ENCODE measurements at places on chromosomes 16 and 17.

DNA sequence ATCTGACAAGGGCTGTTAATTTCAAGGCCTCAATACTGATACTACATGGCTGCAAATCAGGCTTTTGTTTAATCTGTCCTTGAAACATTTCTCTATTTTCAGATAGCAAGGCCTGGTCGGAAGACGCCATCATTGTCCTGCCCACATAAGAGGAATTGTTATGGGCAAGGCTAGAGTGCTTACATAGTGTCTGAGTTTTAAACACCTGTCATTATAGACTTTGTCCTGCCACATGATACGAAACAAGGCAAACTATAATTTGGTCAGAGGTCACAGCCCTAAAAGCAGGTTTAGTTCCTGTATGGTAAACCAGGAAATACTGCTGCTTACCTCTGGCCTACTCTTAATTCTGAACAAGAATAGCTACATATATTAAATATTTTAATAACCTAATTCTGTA is 104.4 kb downstream of the SSH2 start:
- no peak for DNase-seq
- H3K4me1 ChIP-seq, result peaks cover 2% of the 10 kb centered on the region
- H3K36me3 ChIP-seq, result no peaks in the 10 kb centered on the region
- H3K4me3 ChIP-seq, result no peak overlapping the region
- H3K27ac ChIP-seq, result no peak overlapping the region

- no peaks in the 10 kb centered on the region for H3K4me1 ChIP-seq
- H3K27me3 ChIP-seq, result no peaks in the 10 kb centered on the region
- no peak for DNase-seq
- H3K27ac ChIP-seq, result no peak overlapping the region
- H3K4me3 ChIP-seq, result no peak overlapping the region
- no peaks in the 10 kb centered on the region for H3K36me3 ChIP-seq
Measured at GRCh38 chr16:64791756-64792155, 330.1 kb downstream of the CDH11 start.

DNA sequence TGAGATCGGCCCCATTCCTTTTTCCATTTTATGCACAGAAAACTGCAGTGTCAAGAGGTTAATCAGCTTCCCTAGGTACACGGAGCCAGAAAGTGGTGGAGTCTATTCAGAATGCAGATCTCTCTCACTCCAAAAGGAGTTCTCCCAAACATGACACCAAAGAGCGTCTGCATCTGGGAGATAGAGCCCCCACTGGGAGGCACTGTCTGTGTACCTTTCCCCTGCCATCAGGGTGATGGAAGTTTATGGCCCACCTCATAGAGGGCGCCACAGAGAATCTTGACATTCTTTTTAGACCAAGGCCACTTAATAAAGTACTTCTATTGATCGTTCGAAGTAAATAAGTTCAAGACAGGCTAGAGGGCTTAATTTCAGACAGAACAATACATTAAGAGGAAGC is 493.7 kb upstream of the ERCC4 start:
- DNase-seq, result no peak
- no peaks in the 10 kb centered on the region for H3K36me3 ChIP-seq
- H3K4me1 ChIP-seq, result no peaks in the 10 kb centered on the region
- H3K27ac ChIP-seq, result no peak overlapping the region

- H3K4me3 ChIP-seq, result no peak overlapping the region
- H3K27ac ChIP-seq, result no peak overlapping the region
- no peaks in the 10 kb centered on the region for H3K4me1 ChIP-seq
- H3K36me3 ChIP-seq, result no peaks in the 10 kb centered on the region
Measured at GRCh38 chr17:45759761-45760160, 24.4 kb upstream of the CRHR1 start.

- H3K4me3 ChIP-seq, result peak overlapping the region; percentile 85
- no peak for DNase-seq
- peaks cover 35% of the 10 kb centered on the region for H3K36me3 ChIP-seq
- peaks cover 50% of the 10 kb centered on the region for H3K4me1 ChIP-seq
- H3K27me3 ChIP-seq, result no peaks in the 10 kb centered on the region
Measured at GRCh38 chr17:67246403-67246652, 1.3 kb upstream of the HELZ start.

GRCh38 chr16:49530427-49530970 is 156.9 kb downstream of the C16orf78 start:
- no peaks in the 10 kb centered on the region for H3K36me3 ChIP-seq
- peaks cover 3% of the 10 kb centered on the region for H3K4me1 ChIP-seq
- no peak overlapping the region for H3K4me3 ChIP-seq
- no peak for DNase-seq
- no peak overlapping the region for H3K27ac ChIP-seq

DNA sequence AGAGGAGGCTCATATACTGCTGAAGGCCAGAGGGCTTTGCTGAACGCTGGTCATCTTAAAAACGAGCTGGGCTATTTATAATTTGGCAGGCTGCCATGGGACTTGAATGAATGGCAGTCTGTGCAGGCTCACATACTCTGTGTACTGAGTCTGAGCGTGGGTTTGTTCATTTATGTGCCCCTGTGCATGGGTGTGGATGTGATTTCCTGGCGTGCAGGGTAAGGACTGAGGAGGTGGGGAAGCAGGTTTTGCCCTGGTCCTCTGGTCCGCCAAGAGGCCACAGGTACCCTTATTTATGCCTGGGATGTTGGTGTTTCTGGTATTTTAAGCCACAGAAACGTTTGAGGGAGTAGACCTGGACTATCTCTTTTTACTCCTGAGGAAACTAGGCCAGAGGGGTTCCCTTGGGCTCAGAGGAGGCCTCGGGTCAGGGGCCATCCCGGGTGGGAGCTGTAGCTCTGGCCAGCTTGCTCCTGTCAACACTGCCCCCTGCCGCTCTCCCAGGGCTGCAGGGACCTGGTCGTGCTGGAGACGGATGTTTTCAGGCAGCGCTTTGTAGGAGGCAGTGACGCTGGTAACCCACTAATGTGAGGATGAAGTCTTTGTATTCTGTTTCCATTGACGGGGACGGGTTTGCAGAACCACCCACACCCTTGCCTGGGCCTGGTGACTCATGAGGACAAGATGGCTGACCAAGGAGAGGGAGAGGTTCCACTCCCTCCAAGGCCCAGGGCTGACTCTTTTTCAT is 184.4 kb downstream of the MSI2 start:
- peaks cover 57% of the 10 kb centered on the region for H3K4me1 ChIP-seq
- H3K27ac ChIP-seq, result peak overlapping the region; percentile 85
- peaks cover 8% of the 10 kb centered on the region for H3K36me3 ChIP-seq
- no peaks in the 10 kb centered on the region for H3K27me3 ChIP-seq

DNA sequence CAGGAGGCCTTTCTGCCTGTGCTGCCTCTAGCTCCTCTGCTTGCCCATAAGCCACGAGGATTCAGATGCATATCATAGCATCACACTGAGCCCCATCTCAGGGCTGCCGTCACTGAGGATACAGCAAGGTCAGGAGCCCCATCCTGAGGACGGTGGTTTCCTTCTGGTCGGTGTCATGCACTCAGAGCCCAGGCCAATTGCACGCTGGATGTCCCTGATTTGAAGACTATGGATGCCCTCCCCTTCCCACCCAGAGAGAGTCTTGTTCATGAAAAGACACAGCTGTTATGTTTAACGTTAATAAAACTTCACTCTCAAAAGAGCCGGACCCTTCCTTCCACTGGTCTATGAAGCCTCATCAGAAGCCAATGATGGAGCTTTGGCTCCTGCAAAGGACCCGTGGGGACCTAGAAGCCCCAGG is 19.9 kb downstream of the COTL1 start:
- peak overlapping the region; percentile 96 for H3K27ac ChIP-seq
- no peaks in the 10 kb centered on the region for H3K27me3 ChIP-seq
- H3K4me3 ChIP-seq, result peak overlapping the region; percentile 70
- H3K4me1 ChIP-seq, result peaks cover 97% of the 10 kb centered on the region
- peaks cover 70% of the 10 kb centered on the region for H3K36me3 ChIP-seq
- DNase-seq, result peak; percentile 67

GRCh38 chr16:84818989-84819643 is 669 bp upstream of the CRISPLD2 start:
- no peaks in the 10 kb centered on the region for H3K36me3 ChIP-seq
- H3K27me3 ChIP-seq, result peaks cover 50% of the 10 kb centered on the region
- DNase-seq, result no peak
- no peak overlapping the region for H3K4me3 ChIP-seq
- H3K4me1 ChIP-seq, result peaks cover 6% of the 10 kb centered on the region
- no peak overlapping the region for H3K27ac ChIP-seq

GRCh38 chr16:48583075-48584065 is 26.6 kb downstream of the N4BP1 start:
- peaks cover 23% of the 10 kb centered on the region for H3K4me1 ChIP-seq
- H3K27me3 ChIP-seq, result no peaks in the 10 kb centered on the region
- no peak for DNase-seq
- peaks cover 73% of the 10 kb centered on the region for H3K36me3 ChIP-seq

DNA sequence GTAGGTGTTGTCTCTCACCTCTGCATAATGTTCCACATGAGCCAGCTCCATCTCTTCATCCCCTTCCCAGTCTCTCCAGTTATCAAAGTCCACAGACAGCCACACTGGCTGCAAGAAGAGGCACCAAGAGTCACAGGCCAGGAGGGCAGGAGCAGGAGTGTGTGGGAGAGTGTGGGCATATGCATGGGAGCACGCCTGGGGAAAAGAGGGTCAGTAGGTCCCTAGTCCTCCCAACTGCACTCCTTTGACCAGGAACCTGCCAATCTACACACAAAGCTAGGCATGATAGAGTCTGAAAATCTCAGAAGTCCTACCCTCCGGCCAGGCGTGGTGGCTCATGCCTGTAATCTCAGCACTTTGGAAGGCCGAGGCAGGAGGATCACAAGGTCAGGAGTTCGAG is 7.3 kb upstream of the AARSD1 start:
- H3K4me1 ChIP-seq, result peaks cover 2% of the 10 kb centered on the region
- no peak for DNase-seq
- no peaks in the 10 kb centered on the region for H3K27me3 ChIP-seq
- no peaks in the 10 kb centered on the region for H3K36me3 ChIP-seq
- no peak overlapping the region for H3K27ac ChIP-seq
- no peak overlapping the region for H3K4me3 ChIP-seq

DNA sequence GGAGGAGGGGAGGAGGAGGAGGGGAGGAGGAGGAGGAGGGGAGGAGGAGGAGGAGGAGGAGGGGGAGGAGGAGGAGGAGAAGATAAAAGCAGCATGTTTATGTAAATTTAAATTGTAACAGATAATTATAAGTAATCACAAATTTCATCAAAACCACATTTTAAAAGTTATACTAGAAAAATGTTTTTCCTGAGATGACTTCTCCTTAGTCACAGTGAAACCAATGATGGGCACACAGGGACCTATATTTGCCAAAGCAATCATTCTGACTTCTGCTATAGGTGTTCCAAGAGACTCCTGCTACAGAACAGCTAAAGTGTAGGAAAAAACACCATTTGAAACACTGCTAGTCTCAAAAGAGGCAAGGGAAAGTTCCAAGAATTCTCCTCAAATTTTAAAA is 66.4 kb downstream of the CEP95 start:
- peaks cover 20% of the 10 kb centered on the region for H3K36me3 ChIP-seq
- H3K27ac ChIP-seq, result peak overlapping the region; percentile 49
- peaks cover 13% of the 10 kb centered on the region for H3K4me1 ChIP-seq
- H3K27me3 ChIP-seq, result no peaks in the 10 kb centered on the region
- no peak for DNase-seq

- no peak for DNase-seq
- H3K27ac ChIP-seq, result no peak overlapping the region
- no peak overlapping the region for H3K4me3 ChIP-seq
Measured at GRCh38 chr16:57619606-57620334, 8.7 kb upstream of the ADGRG1 start.

- no peak for DNase-seq
- H3K36me3 ChIP-seq, result peaks cover 29% of the 10 kb centered on the region
- no peak overlapping the region for H3K4me3 ChIP-seq
Measured at GRCh38 chr16:3846595-3847091, 33.9 kb downstream of the CREBBP start.

DNA sequence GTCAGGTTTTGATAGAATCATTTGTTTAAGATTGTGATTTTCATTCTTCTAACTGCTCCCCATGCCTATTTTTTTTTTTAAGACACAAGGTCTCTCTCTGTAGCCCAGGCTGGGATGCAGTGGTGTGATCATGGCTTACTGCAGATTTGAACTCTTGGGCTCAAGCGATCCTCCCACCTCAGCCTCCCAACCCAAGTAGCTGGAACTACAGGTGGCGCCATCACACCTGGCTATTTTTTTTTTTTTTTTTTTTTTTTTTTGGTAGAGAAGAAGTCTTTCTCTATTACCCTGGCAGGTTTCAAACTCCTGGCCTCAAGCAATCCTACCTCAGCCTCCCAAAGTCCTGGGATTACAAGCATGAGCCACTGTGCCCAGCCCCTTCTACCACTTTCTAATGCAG is 223.3 kb downstream of the CBLN1 start:
- no peak overlapping the region for H3K4me3 ChIP-seq
- H3K27me3 ChIP-seq, result no peaks in the 10 kb centered on the region
- no peak for DNase-seq
- no peaks in the 10 kb centered on the region for H3K4me1 ChIP-seq

GRCh38 chr17:19867329-19868078 is at the start of gene ULK2:
Gene ULK2 (minus strand): TSS chr17:19867936. CDS start chr17:19867417, 519 bp downstream.
- peaks cover 17% of the 10 kb centered on the region for H3K4me1 ChIP-seq
- peak within 1 kb of the TSS; percentile 69 for H3K27ac ChIP-seq
- peak within 1 kb of the TSS; percentile 81 for H3K4me3 ChIP-seq
- peak; percentile 56 for DNase-seq

GRCh38 chr17:56913867-56914580 is at the start of gene TRIM25:
Gene TRIM25 (minus strand): TSS chr17:56914049. CDS start chr17:56913988, 61 bp downstream.
- H3K4me3 ChIP-seq, result peak within 1 kb of the TSS; percentile 98
- H3K36me3 ChIP-seq, result peaks cover 62% of the 10 kb centered on the region
- peak within 1 kb of the TSS; percentile 86 for H3K27ac ChIP-seq
- peak; percentile 93 for DNase-seq

- H3K4me3 ChIP-seq, result no peak overlapping the region
- peaks cover 3% of the 10 kb centered on the region for H3K4me1 ChIP-seq
- no peak overlapping the region for H3K27ac ChIP-seq
- H3K36me3 ChIP-seq, result no peaks in the 10 kb centered on the region
- no peak for DNase-seq
Measured at GRCh38 chr16:58507195-58507962, 7.4 kb downstream of the NDRG4 start.

DNA sequence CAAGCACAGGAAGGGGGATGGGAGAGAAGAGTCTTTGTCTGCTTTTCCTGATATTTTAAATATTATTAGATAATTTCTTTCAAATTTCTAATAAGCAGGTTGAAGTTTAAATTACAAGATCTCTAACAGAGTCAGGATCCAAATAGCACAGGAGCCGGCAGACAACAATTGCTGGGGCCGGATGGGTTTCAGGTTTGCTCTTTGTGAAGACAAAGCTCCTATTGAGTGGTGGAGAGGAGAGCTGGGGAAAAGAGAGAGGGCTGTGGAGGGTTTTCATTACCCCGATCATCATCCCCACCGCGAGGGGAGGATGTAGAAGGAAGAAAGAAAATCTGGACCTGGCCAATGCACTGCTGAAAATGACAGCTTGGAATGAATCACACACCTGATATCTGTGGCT is 197.3 kb downstream of the SOX9 start:
- no peaks in the 10 kb centered on the region for H3K36me3 ChIP-seq
- no peaks in the 10 kb centered on the region for H3K27me3 ChIP-seq
- no peaks in the 10 kb centered on the region for H3K4me1 ChIP-seq
- no peak overlapping the region for H3K27ac ChIP-seq
- DNase-seq, result no peak

- H3K27ac ChIP-seq, result no peak overlapping the region
- peaks cover 4% of the 10 kb centered on the region for H3K27me3 ChIP-seq
- H3K4me1 ChIP-seq, result no peaks in the 10 kb centered on the region
- H3K36me3 ChIP-seq, result no peaks in the 10 kb centered on the region
- no peak overlapping the region for H3K4me3 ChIP-seq
- DNase-seq, result no peak
Measured at GRCh38 chr16:83109490-83110125, 482.8 kb downstream of the CDH13 start.
